CD4-positive, alpha-beta T cell (primary cell): ENCODE measurements at places on chromosomes 6 and 20. TPM values are rescaled to one million over a fixed set of nuclear protein-coding genes. Genes with fewer than 3 reads are reported as not detected.

DNA sequence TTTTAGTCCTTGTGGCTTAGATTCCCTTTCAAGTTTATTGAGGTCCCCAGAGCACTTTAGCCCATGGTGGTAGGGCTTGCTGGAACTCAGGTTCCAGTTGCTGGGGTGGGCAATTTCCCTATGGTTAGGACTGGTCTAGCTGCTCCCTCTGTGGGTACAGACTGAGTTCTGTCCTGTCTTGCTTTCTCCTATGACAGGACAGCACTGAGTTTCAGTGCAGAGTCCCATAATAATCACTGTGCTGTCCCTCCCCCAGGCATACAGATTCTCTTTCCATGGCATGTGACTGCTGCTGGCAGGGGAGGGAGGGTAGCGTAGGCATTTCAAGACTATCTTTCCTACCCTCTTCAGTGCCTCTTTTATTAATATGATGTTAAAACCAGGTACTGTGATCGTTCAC, 17.1 kb upstream of the ERVFRD-1 start:
- no peaks in the 10 kb centered on the region for H3K27me3 ChIP-seq
- no peak overlapping the region for H3K27ac ChIP-seq
- DNase-seq = no peak
- H3K4me1 ChIP-seq = no peaks in the 10 kb centered on the region

- H3K36me3 ChIP-seq = no peaks in the 10 kb centered on the region
- H3K27ac ChIP-seq = no peak overlapping the region
- H3K4me3 ChIP-seq = no peak overlapping the region
- H3K4me1 ChIP-seq = no peaks in the 10 kb centered on the region
- H3K27me3 ChIP-seq = no peaks in the 10 kb centered on the region
Measured at GRCh38 chr6:168508903-168509302, 67.9 kb downstream of the SMOC2 start.

DNA sequence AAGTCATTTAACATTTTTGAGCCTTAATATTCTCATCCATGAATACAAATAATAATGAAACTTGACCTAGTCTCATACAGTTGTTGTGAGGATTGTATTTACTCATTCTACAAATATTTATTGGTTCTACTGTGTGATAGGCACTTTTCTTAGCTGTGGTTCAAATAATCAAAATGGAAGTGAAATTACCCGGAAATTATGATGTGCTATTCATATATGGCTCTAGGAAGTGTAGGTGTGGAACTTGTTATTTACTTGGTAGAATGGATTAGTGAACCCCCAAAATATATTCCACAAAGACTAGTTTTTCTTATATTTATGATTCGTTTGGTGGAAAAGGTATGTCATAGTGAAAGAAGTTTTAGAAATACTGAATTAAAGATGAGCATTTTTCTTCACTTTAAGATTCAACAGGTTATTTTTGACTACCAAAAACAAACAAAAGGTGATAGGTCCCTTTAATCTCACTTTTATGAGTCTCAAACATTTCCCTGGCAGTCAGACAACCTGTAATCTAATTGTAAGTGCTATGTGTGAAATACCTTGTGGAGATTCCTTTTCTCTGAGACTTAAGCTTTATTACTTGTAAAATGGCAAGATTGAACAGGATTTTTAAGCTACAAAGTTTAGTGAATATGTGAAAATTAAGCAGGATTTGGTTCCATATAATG, 77.8 kb downstream of the STXBP5 start:
- DNase-seq = no peak
- no peaks in the 10 kb centered on the region for H3K4me1 ChIP-seq
- no peaks in the 10 kb centered on the region for H3K27me3 ChIP-seq

- H3K27me3 ChIP-seq = no peaks in the 10 kb centered on the region
- no peak overlapping the region for H3K27ac ChIP-seq
- H3K4me1 ChIP-seq = no peaks in the 10 kb centered on the region
- no peak overlapping the region for H3K4me3 ChIP-seq
- no peak for DNase-seq
Measured at GRCh38 chr20:59984541-59984940, 26.3 kb downstream of the CDH26 start.

DNA sequence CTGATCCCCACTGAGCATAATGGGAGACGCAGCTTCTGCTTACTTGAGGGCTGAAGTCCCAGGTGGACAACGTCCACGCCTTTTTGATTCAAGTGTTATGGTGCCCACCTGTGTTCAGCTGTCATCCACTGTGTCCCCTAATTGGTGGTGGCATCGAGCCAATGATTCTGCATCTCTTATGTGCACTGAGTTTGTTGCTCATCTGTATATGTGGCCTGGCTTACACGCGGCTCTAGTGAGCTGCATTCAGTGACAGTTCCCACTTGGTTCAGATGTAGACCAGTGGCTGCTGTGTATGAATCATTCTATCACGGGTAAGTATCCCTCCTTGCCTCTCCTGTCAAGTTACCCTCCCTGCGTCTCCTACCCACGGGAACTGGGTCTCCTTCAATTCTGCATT, 131.2 kb upstream of the CLDN20 start:
- H3K36me3 ChIP-seq = no peaks in the 10 kb centered on the region
- H3K4me1 ChIP-seq = peaks cover 9% of the 10 kb centered on the region
- no peaks in the 10 kb centered on the region for H3K27me3 ChIP-seq
- DNase-seq = no peak

Gene DDO
- total RNA-seq = not detected

Gene RAD21L1
- not detected for total RNA-seq

Gene PBOV1
- total RNA-seq = not detected

Gene OR14J1
- not detected for total RNA-seq
